ENCODE measurements at places on chromosomes 2 and 18.

- no peak for DNase-seq
These were observed 46.2 kb downstream of the ARHGAP28 start for GRCh38 chr18:6775702-6776101.

DNA sequence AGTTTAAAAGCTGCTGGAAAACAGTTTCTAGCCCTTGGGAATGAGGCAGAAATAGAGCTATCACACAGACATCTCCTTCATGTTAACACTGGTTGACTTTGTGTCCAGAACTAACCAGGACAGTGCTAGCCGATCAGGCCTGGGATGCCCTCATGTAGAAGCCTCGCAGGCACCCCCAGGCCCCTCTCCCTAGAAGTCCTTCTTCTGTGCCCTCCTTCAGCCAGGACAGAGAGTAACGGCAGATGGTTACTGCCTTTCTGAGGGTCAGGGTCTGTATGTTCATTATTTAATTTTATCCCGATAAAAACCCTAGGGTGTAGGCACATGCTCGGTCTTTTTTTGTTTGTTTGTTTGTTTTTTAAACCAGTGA lies 10.7 kb upstream of the RPL31 start:
- no peak for DNase-seq

DNA sequence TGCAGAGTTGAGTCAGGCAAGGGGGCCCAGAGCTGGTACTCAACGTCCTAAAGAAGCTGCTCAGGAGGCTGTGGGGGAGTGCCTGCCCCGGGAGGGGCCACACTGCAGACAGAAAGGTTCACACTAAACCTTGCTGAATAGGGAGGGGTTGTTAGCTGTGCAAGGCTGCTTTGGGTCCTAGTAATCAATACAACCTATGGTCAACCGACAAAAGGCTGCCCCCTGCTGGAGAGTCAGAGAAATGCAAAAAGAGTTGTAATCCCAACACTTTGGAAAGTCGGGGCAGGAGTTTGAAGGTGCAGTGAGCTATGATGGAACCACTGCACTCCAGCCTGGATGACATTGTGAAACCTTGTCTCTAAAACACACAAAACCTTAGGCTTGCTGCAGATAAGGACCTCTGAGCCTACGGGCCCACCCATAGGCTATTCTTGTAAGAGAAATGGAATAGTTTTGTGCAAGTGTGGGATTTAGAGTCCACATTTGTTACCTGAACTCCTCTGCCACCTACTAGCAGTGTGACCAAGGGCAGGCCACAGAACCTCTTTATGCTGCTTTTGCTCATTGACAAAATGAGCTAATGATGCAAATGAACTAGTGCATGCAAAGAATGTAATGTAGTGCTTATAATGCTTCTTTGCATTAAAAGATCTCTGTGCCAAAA lies 81.5 kb downstream of the PRPF40A start:
- peak; percentile 14 for DNase-seq

GRCh38 chr18:36006997-36007396 lies 34.5 kb downstream of the RMP24 start:
- no peak for DNase-seq

GRCh38 chr2:121241466-121241865 lies 43.5 kb downstream of the TFCP2L1 start:
- DNase-seq: no peak

GRCh38 chr2:233481368-233482142 lies 85.0 kb downstream of the USP40 start:
- no peak for DNase-seq

- DNase-seq: no peak
These were observed 166.9 kb downstream of the PDE11A start for GRCh38 chr2:177905640-177906039.

DNA sequence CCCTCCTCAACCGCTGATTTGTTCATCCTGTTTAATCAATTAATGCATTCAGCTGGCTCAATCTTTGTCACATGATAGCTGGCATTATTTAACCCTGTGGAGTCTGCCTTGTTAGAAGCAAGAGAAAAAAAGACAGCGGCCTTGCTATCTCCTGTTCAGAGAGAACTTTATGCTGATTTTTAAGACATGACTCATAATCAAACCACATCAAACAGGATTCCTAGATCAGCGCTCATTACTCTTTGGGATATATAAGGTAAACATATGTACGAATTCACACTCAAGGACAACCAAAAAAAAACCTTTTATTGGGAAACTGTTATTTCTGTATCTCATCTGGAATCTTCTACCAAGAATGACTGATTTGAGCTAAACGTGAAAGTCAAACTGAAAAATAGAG lies 195.1 kb downstream of the C1D start:
- DNase-seq: no peak

DNA sequence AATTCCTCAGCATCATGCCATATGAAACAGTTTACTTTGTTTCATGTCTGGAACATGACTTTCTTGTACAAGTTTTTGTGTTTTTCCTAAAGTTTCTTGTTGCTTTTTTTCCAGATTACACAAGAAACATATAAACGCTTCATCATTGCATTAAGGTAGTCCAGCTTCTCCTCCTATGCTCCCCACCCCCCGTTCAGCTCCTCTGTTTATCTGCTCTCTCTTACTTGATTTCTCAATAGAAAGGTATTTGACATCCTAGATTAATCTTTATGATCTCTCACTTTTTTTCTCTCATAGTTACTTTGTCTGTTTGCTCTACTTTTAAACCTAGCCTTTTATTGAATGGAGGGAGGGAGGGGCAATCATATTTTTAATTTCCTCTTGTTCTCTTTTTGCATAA lies 25.4 kb downstream of the SLC40A1 start:
- DNase-seq: no peak

GRCh38 chr2:162149940-162150339 lies 2.1 kb downstream of the GCG start:
- DNase-seq: no peak

GRCh38 chr2:181778621-181779201 lies 98.4 kb upstream of the NEUROD1 start:
- no peak for DNase-seq

- DNase-seq: no peak
These were observed 277.7 kb upstream of the ERBB4 start for GRCh38 chr2:212816267-212816666.

GRCh38 chr2:236981701-236982485 lies 103.8 kb upstream of the COPS8 start:
- DNase-seq: no peak

DNA sequence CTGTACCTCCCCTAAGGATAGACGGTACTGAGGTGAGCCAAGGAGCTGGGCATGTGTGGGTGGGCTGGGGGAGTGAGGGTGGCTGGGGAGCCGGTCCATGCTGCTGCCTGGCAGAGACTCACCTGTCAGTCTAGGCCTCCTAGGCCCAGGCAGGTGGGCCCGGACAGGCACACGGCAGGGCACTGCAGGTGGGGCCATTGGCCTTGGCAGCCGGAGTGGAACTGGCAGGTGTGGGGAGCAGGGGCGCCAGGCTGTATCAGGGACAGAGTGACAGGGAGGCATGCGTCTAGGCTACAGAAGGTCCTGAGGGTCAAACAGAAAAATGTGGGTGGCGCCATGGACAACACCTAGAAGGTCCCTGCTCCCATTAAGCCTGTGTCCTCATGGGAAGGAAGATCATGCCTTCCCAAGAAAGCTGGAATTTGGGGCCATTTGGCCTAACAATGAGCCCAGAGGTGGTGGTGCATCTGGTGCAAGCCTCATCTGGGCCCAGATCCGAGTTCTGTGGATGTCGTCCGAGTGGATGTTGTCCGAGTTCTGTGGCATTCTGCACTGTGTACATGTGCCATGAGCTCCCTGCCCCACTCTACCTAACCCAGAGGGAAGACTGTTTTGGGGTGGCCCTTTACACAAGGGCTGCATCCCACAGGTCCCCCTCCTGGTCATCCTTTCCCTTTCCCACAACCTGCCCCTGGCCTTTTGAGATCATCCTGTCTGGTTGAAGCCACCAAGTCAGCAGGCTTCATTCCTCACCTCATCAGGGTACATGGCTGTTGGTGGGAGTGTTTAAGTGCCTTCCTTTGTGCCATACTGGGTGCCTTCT lies 249.7 kb downstream of the GLI2 start:
- DNase-seq: no peak

- no peak for DNase-seq
These were observed 731.0 kb upstream of the LRATD1 start for GRCh38 chr2:13901526-13901925.

DNA sequence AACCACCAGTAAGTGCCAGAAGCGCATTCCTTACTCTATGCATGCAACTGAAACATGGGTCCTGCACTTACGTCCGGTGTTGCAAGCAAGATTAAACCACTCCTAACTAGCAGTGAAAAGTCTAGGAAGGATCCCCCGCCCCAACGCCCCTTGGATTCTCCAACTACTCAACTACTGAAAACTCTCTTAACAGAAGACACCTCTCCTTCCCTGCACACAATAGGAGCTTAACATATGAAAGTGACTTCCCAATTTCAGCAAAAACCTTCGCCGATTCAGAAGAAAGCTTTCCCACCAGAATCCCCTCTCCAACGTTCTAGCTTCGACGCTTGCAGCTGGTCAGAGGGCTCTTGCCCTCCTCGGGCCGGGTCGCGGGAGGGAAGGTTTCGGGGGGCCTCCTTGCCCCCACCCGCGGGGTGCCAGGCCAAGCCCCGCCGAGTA lies 578 bp downstream of the IWS1 start:
- DNase-seq: no peak

GRCh38 chr2:5849562-5849961 lies 157.4 kb downstream of the SOX11 start:
- DNase-seq: no peak

GRCh38 chr18:41617647-41618046 lies 337.4 kb upstream of the PIK3C3 start:
- no peak for DNase-seq

DNA sequence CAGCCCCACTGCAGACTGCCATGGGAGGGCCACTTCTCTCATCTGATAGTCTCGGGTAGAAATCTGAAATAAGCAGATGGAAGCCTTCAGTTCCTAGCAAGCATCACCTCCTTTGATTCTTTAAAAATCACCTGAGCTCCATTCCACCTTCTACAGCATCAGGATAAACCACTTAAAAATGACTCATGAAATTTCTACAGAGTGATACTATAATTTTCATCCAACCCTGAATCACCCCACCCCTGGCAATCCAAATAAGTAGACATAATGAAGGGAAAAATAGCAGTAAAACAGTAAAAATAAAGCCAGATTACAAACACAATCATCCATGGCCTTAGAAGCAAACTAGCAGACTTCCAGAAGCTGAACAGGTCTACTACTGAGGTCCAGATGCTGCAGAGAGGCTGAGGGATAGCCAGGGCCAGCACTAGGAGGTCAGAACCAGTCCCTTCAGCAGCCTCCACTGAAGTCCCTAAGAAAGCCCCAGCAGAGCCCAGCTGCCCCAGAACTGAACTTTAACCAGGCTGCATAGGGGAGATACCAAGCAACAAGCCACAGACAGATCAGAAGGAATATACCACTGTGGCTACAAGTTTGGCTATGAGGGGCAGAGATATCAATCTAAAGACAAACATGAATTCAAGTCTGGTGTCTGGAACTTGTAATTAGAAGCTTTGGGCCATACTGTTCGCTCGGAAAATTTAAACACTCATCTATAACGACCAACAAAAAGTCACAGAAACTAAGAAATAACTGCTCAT lies 54.7 kb upstream of the RNU4ATAC start:
- DNase-seq: no peak

- no peak for DNase-seq
These were observed 23.4 kb downstream of the RAMP1 start for GRCh38 chr2:237882510-237883481.

DNA sequence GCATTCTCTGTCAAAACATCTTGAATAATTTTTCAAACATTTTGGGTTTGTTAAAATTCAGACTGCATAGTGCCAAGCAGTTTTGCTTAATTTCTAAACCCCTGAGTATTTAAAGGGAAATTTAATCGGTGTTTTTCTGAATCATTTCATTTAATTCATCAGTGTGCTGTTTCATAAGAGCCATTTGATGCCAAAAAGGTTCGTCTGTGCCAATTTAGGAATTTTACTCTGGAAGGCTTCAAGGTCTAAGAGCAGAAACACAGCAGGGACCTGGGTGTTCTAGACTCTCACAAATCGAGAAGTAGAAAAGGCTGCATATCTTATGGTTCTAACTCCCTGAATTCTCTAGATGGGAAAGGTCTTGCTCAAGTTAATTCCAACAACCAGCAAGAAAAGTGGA lies 311.9 kb upstream of the NT5C1B start:
- DNase-seq: no peak

- DNase-seq: no peak
These were observed 850.3 kb downstream of the DSC3 start for GRCh38 chr18:30192216-30192615.

DNA sequence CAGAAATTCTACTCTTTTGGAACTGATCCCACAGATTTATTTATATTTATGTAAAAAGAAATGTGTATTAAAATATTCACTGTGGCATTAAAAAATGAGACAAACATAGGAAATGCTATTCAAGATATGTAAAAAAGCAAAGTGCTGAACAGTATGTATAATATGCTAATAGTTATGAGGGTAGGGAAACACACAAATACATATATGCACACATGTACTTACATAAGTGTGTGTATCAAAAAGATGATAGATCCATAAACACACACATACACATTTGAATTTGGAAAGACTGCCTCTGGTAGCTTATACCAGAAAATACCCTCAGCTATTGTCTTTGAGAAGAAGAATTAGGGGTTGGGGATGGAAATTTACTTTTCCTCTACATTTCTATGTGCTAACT lies 103.2 kb downstream of the MREG start:
- no peak for DNase-seq

DNA sequence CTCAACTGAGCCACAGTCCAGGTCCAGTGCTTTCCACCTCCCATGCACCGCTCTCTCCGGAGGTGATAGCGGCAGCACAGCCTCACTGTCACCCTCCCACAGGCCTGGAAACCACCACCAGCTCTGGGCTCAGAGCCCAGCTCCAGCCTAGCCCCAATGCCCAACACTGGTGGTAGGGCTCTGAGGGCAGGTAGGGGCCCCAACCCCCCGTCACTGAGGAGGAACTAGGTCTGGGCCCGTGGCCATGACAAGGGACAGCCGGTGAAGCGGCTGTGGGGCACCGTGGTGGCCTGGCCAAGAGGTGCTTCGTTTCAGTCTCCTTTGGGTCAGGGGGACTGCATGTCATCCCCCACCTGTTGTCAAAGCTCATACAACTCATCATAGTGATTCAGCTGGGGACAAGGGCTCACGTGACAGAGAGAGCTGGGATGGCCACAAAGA lies 5.5 kb upstream of the TMEM214 start:
- DNase-seq: no peak

Data from T-helper 1 cell (primary cell).